ENCODE measurements at places on chromosomes 13 and 19.

GRCh38 chr19:45789035-45789786, 3.4 kb downstream of the DMWD start:
- no peak for DNase-seq

GRCh38 chr19:54875506-54875905, 1.5 kb downstream of the FCAR start:
- no peak for DNase-seq

DNA sequence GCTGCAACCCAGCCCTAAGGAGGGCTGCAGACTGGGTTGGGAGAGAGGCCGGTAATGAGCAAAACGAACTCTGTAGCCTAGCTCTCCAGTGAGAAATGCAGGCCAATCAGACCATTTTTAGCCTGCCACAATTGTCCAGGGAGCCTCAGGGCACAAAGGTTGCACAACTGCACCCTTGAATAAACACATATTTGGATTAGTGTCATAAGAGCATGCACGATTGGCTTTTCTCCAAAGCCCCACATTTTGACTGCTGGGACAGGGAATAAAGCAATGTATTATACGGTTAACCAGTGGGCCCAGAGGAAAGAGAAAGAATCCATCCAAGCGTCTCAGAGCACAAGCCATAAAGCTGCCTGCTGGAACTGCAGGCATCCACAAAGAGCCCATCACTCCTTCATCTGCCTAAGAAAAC, 729.4 kb upstream of the SGCG start:
- no peak for DNase-seq

DNA sequence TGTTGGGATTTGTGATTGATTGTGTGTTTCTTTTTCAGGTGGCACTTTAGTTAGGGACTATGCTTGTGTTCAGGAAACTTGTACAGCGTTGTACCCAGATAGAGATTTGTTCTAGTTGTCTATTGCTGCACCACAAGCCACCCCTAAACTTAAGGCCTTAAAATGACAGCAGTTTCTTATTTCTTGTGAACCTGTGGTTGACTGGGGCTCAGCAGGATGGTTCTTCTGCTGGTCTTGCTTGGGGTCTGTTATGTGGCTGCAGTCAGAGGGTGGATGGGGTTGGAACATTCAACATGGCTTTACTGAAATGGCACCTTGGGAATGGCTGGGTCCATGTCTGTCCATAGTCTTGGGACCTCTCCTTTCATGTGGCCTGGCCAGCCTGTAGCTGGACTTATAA, 28.3 kb downstream of the SIPA1L3 start:
- DNase-seq, result no peak

DNA sequence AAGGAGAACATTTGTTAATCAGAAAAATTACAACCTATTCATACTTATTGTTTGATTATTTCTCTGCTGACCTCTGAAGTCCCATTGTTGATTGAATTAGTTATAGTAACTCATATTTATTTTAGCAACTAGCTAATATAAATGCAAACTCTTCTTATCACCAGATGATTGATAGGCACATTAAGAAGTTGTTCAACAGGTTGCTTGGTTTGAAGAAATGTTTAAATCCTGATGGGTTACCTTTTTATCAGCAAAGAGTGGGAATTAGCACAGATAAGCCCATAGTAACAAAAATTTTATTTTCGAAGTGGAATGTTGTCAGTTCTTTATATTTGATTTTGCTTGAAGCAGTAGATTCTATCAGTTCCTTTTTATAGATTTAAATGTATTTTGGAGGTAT, 44.4 kb downstream of the KLF5 start:
- DNase-seq, result no peak

DNA sequence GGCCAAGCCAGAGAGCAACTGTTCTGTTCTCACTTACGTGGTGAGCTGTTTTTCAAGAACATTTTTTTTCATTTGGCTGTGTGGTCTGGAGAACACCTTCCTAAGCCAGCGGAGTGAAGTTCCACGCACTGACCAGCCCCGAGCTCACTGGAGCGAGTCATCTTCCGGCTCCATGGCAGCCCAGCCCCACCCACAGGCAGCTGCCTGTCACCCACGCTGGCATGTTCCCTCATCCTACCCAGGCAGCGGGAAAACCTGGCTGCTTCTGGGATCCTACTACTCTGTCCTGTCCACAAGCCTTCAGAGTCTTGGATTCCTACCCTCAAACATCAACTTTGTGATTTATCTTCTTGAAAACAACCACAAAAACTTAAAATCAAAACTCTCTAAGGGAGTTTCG, 76.2 kb downstream of the GGACT start:
- DNase-seq, result no peak

GRCh38 chr19:29662604-29663404, 2.5 kb upstream of the PLEKHF1 start:
- peak; percentile 94 for DNase-seq

GRCh38 chr19:34432797-34433196, 4.6 kb downstream of the UBA2 start:
- DNase-seq, result no peak

- DNase-seq, result peak; percentile 44
Observed at GRCh38 chr19:10270180-10270615, 722 bp upstream of the ICAM1 start.

GRCh38 chr13:96499656-96500055, 409.7 kb downstream of the HS6ST3 start:
- DNase-seq, result no peak

GRCh38 chr13:113109151-113110047, 3.8 kb downstream of the F7 start:
- DNase-seq, result no peak

GRCh38 chr13:77000475-77000874, 8.6 kb downstream of the CLN5 start:
- DNase-seq, result peak; percentile 12

DNA sequence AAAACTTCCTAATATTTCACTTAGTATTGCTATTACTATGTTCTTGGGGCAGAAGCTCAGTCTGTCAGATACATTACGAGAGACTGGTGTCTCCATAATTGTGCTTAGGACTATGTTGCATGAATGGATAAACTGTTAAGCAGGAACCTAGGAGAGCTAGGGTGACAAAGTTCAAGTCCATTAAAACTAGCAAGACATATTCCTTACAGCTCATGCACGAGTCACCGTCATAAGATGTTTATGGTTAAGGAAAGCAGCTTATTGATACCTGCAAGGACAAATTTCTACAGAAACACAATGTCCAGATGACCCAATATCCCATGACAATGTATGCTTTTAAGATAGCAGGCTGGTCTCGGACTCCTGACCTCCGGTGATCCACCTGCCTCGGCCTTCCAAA, 5.7 kb upstream of the ZNF813 start:
- no peak for DNase-seq

GRCh38 chr13:49859560-49859959, 67.1 kb upstream of the KPNA3 start:
- peak; percentile 80 for DNase-seq

GRCh38 chr19:15869109-15869555, 28.7 kb downstream of the CYP4F2 start:
- DNase-seq, result peak; percentile 64

GRCh38 chr19:40089462-40089861, 1.3 kb downstream of the ZNF780A start:
- peak; percentile 25 for DNase-seq

GRCh38 chr13:46908501-46908900, 11.6 kb upstream of the HTR2A start:
- DNase-seq, result peak; percentile 74

DNA sequence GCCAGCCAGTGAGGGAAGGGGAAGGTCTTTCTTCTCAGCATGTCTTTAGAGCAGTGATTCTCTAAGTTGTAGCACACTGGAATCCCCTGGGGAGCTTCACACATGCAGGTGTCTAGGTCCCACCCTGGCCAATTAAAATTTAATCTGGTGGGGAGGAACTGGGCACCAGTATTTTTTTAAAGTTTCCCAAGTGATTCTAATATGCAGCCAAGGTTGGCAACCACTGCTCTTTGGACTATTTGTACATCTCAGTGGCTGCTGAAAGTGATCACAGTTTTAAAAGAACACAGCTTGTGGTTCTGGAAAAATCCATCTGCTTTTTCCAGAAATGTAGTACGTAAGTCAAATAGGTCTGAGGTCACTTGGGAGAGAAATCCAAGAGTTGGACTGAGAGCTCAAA, 10.7 kb upstream of the KATNAL1 start:
- no peak for DNase-seq

DNA sequence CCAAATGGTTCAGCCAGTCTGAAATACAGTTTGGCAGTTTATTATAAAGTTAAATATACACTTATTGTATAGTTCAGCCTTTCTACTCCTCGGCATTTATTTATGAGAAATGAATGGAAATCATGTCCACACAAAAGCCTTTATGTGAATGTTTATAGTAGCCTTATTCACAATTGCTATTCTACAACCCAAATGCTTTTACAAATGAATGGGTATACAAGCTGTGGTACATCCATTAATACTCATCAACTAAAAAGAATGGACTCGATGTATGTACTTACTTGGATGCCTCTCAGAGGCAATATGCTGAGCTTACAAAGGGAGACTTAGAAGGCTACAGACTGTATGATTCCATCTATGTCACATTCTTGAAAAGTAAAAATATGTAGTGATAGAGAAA, 150.7 kb downstream of the NBEA start:
- DNase-seq, result no peak

DNA sequence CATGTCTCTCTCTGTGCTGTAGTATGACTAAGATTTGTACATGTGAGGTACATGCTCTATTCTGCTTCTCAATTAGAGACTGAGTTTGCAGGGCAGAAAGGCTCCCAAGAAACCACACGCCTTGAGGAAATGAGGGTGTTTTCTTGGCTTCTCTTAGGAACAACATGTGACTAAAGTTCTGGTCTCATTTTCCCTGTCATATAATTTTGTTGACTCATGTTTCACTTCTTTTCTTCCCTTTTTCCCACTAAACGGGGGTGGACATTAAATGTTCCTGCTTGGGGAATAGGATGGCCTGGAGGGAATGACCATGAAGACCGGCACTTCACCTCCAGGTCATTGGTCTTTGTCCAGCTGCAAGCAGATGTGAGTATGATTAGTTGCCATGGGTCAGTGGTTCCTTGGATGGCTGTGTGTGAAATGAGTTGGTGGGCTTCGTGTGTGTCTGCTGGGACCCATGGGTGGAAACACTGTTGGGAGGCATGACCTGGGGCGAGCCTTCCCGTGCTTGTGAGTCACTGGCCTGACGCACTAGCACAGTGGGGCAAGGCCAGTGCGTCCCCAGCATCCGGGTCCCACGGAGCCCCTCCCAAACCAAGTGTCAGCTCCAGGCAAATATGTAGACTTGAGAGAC, 56.6 kb downstream of the COL4A1 start:
- DNase-seq, result peak; percentile 61

GRCh38 chr13:110722971-110723370, 9.5 kb downstream of the ING1 start:
- no peak for DNase-seq

- no peak for DNase-seq
Observed at GRCh38 chr19:54475706-54476105, 2.6 kb upstream of the CDC42EP5 start.

DNA sequence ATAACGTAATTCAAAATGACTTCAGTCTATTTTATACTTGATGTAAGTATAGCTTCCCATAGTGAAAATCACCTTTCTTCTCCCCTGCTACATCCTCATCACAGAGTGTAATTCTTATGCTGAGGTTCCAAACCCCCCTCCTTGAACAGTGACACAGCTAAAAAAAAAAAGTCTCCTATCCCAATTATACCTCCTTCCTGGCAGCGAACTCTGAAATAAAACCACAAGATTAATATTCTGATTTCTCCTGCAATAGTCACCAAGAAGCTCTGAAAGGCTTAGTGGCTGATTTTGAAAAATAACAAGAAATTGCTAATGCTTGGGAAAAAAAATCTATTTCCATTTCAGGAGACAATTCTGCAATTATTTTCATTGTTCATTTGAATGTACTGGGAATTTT, 36.3 kb downstream of the EFNB2 start:
- DNase-seq, result no peak

DNA sequence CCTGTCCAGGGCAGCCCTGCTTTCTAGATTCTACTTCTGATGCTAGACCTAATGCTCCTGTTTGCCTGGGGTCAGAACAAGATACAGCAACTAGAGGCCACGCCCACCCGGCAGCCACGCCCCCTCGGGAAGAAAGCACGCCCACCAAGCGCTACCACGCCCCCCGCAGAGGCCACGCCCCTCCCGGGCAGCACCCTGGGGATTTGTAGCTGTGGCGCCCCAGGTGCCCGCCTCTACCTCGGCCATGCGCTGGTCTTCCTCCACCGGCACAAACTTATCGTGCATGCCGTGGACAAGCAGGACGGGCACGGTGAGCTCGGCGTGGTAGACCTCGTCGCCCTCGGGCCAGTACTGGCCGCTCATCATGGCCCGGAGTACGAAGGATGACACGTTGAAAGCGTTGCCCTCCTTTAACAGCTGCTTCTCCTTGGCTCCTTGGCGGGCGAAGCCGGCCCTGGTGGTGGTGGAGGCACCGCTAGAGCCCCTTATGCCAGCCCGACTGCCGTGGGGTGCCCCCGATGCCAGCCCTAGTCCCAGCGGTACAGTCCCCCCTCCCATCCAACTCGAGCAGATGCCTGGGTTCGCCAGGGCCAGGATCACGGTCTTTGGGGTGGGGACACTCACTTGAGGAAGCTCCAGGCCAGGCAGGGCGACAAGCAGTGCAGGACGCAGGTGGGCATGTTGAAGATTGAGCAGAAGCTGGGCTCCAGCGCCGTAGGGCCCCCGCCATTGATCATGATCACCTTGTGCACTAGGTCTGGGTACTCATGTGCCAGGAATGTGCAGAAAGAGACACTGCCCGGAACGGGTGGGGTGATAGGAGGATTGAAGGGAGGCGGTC, 9.0 kb downstream of the ABHD8 start:
- peak; percentile 62 for DNase-seq

DNA sequence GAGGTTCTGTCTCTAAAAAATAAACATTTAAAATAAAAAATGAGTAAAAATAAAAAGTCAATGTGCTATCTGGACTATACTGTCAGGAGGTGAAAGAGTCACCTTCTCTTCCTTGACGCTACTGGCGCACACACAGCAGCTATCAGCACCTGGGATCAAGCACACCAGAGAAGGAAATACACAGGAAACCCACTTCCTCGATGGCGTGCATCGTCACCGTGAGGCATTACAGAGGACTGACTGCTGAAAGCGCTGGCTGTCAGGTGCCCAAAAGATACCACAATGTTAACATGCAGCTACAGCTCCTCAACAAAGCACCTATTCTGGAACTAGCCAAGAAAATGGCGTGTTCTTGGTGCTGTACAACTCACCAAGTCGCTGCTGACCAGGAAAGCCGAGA, 6.1 kb downstream of the SLC35E1 start:
- DNase-seq, result no peak

GRCh38 chr13:78934336-78934735, 275.4 kb upstream of the OBI1 start:
- DNase-seq, result no peak

DNA sequence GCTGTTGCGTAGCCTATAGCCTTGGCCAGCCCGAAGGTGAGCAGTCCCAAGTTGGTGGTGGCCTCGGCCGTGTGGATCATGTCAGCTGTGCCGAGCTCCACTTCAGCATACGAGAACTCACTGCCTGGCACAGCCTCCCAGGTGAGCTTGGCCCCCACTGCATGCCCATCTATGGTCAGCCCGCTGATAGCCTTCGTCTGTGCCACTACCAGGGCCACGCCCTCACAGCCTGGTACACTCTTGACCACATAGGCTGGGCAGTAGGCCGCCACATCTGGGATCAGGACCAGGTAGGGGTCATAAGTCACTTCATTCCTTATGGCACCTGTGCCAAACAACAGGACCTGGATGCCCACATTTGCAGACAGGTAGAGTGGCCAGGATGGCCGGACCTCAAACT, 7.4 kb downstream of the FCGBP start:
- no peak for DNase-seq

Data from AG20443 (cell line).